Choroid plexus epithelial cell (primary cell): ENCODE measurements at places on chromosomes 3 and 15.
A peak's percentile ranks its signal among the peaks of the same experiment; 100 is the strongest.

GRCh38 chr3:4983739-4984510 lies 4.7 kb downstream of the BHLHE40 start:
- peak; percentile 88 for DNase-seq

DNA sequence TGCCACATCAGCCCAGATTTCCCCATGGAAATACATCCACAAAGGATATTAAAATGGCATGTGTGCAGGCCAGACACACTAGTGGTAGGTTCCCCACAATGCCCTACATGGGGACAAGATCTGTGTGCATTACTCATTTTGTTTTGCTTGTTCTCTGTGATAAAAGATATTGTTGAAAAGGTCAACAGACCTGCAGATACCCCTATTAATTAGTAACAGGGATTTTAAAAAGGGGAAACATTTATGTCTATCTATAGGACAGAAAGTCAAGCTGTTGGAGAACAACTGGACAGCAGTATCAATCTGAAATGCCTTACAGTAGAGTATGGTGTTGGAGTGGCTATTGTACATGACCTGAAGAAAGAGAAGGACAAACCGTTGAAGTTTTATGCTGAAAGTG lies 596.0 kb upstream of the GRM7 start:
- no peak for DNase-seq

DNA sequence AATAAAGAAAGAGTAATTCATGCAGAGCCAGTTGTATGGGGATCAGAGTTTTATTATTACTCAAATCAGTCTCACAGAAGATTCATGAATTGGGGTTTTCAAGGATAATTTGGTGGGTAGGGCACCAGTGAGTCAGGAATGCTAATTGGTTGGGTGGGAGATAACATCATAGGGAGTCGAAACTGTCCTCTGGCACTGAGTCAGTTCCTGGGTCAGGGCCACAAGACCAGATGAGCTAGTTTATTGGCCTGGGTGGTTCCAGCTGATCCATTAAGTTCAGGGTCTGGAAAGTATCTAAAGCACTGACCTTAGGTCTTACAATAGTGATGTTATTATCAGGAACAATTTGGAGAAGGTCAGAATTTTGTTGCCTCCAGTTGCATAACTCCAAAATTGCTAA lies 998.6 kb upstream of the EPHA6 start:
- DNase-seq: no peak

GRCh38 chr3:174046311-174046710 lies 648.8 kb downstream of the NLGN1 start:
- DNase-seq: no peak

- peak; percentile 2 for DNase-seq
Measured at GRCh38 chr15:32042269-32042972, 12.1 kb downstream of the CHRNA7 start.

GRCh38 chr15:37249249-37249648 lies 148.9 kb upstream of the MEIS2 start:
- DNase-seq: no peak

GRCh38 chr15:91007266-91007665 lies 12.9 kb upstream of the PRC1 start:
- DNase-seq: no peak

GRCh38 chr3:52495777-52496602 lies 852 bp downstream of the STAB1 start:
- DNase-seq: peak; percentile 58

- DNase-seq: no peak
Measured at GRCh38 chr3:34157491-34157890, 359.1 kb downstream of the PDCD6IP start.

GRCh38 chr3:65020281-65021160 lies 332.7 kb upstream of the ADAMTS9 start:
- peak; percentile 18 for DNase-seq

- peak; percentile 88 for DNase-seq
Measured at GRCh38 chr3:127803619-127804018, 18.7 kb downstream of the MGLL start.

DNA sequence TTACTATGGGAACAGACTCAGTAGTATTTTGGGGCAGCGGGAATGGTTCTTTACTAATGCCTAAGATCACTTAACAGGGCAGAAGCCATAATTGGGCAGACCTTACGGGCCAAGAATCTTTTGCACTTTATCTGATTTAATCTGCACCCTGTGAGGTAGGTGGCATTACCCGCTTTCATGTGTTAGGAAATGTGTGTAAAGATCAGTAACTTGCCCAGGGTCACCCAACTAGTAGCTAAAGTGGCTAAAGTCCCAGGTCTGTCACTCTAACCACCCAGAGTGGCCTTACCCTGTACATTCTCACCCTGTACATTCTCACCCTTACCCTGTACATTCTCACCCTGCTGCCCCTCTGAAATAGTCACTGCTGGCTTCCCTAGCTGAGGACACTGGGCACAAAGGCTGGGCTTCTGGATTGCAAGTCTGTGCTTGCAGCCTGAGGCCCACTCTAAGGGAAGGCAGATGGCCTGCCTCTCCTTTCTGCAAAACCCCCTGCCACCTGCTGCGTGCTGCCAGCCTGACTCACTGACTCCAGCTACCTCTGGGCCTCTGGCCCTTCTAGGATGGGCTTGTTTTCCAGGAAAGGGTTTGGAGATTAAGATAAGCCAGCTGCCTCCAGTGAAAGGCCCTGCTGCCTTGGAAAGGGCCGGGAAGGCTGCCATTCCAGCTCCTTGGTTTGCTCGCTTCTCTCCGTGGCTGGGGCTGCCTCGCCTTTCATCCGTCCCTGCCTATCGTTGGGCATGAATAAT lies 37.5 kb upstream of the MYZAP start:
- DNase-seq: no peak

DNA sequence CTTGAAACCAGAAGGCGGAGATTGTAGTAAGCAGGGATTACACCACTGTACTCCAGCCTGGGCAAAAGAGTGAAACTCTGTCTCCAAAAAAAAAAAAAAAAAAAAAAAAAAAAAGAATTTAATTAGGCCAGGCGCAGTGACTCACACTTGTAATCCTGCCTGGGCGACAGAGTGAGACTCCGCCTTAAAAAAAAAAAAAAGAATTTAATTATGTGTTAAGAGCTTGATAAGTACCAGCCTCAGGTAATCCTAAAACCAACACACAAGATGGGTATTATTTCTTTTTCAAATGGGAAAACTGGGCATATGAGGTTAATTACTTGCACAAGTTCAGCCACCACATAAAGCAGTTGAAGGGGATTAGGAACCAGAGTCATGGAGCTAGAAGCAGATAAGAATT lies 49.0 kb downstream of the PBRM1 start:
- DNase-seq: no peak

DNA sequence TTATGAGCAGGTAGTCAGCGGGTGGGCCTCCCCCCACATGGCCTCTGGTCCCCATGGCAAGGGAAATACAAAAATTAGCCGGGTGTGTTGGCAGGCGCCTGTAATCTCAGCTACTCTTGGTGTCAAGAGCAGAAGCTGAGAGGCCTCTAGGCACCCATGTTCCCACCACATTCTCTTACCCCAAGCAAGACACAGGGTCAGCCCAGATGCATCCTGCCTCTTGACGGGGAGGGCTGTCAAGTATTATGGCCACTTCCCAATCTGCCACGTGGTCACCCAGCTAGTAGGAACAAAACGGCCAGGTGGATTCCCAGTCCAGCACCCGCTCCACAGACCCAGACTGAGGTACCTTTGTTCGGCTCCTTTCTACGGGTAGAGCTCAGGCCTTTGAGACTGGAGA lies 16.2 kb upstream of the SLC6A6 start:
- no peak for DNase-seq

DNA sequence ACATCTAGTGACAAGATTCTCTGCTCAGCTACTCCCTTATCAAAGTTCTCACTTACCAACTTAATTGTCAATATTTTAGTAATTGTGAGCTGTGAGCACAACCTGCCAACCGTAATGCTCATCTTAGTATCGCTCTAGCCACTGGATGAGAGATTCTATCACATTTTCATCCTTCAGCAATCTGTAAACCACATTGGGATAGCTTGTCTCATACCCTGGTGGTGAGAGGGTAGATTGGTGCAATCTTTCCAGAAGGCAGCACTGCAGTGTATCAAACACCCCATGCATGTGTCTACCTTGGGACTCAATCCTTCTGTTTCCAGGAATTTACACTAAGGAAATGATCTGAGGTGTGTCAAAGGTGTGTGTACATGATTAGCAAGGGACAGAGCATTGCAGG lies 18.9 kb upstream of the ATP8B4 start:
- no peak for DNase-seq

DNA sequence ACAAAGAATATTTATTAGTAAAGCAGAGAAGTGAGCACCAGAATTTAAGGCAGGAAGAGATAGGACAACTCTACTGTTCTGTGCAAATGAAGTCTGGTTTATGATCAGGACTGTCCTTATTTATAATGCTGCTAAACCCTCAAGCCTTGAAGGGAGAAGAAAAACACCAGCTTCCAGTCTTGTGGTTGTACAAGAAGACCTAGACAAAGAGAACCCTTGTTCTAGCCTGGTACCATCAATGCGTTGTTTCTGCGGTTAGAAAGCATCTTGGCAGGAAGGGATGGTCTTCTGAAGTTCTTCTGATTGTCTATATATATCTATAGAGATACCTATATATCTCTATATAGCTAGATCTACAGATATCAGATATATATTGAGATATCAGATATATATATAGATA lies 33.8 kb downstream of the PDCD10 start:
- no peak for DNase-seq

GRCh38 chr3:55332176-55332575 lies 154.9 kb downstream of the WNT5A start:
- no peak for DNase-seq

- peak; percentile 83 for DNase-seq
Measured at GRCh38 chr3:79018671-79019136, 749.1 kb downstream of the ROBO1 start.

GRCh38 chr3:157110761-157111278 lies 49.1 kb downstream of the CCNL1 start:
- no peak for DNase-seq

DNA sequence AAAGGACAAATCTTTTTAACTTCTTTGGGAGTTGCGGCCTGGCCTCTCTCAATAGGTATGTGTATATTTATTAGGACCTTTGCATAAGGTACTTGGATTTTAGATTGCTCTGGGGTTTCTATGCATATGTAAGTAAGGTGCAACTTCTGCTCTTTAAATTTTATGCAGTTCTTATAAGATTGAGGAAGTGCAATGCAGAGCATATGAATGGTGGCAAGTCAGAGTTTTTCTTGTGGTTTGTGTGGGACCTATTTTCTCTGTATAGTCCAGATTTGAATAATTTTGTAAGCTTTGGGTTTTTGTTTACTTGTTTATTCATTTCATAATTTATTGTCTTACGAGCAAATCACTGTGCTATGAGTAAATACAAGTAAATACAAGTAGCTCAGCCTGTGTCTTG lies 101.5 kb downstream of the ATG7 start:
- no peak for DNase-seq

- DNase-seq: peak; percentile 13
Measured at GRCh38 chr3:81958972-81959640, 197.7 kb upstream of the GBE1 start.

GRCh38 chr3:100089812-100090668 lies 24.3 kb downstream of the FILIP1L start:
- peak; percentile 81 for DNase-seq

DNA sequence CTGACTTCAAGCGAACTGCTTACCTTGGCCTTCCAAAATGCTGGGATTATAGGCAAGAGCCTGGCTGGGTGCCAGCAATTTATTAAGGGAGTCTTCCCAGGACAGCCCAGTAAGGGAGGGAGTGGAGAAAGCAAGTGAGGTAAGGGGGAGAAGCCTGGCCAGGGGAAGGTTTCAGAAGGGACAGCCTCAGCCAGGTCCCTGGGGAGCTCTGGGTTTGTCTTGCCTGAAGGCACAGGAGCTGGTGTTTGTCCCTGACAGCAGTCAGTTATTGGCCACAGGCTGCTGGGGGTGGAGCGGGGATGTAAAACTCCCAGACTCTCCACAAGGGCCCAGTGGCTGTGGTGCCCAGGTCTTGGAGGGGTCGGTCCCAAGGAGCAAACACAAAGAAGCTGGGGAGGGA lies 33.0 kb upstream of the CDCP1 start:
- DNase-seq: no peak

DNA sequence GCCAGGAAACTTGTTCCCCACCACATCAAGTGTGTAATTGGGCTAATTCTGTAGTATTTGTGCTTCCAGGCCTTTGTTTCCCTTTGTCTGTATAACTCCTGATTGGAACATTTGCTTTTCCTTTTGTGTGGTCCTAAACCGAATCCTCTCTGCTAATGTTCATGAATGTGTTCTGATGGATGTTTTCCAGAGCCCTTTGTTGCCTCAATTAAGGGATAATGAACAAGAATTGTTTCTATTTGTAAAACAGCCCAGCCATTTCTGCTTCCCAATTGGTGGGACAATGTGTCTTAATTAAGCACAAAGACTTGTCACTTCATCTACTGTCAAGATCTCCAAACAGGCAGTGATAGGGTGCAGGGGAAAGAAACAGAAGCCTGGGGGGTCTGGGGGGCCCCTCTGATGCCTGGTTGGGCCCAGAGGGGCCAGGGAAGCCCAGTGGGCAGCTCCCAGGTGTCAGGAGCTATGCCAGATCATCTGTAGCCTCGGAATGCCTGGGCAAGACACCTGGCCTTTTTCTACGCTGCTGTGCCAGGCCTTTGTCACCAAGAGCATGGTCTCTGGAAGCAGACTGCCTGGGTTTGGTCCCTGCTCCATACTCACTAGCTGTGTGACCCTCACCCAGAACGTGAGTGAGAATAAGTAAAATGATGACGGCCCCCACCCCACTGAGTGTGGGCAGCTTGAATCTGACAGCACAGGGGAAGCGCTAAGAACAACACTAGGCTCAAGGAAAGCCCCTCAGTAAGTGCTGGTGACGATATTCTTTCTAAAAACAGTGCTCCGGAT lies 116.6 kb upstream of the PRR20G start:
- DNase-seq: no peak

GRCh38 chr3:160980740-160981139 lies 124.4 kb downstream of the B3GALNT1 start:
- no peak for DNase-seq

- peak; percentile 84 for DNase-seq
Measured at GRCh38 chr3:13091898-13092611, 18.8 kb upstream of the IQSEC1 start.

- DNase-seq: no peak
Measured at GRCh38 chr15:64562003-64562640, 101.7 kb downstream of the ZNF609 start.

- no peak for DNase-seq
Measured at GRCh38 chr3:158084651-158085050, 21.6 kb downstream of the SHOX2 start.

GRCh38 chr3:8239718-8240695 lies 261.6 kb upstream of the LMCD1 start:
- DNase-seq: peak; percentile 78

GRCh38 chr3:46470831-46471230 lies 6.1 kb upstream of the LTF start:
- no peak for DNase-seq

- no peak for DNase-seq
Measured at GRCh38 chr15:68241088-68241935, 11.8 kb upstream of the CLN6 start.

DNA sequence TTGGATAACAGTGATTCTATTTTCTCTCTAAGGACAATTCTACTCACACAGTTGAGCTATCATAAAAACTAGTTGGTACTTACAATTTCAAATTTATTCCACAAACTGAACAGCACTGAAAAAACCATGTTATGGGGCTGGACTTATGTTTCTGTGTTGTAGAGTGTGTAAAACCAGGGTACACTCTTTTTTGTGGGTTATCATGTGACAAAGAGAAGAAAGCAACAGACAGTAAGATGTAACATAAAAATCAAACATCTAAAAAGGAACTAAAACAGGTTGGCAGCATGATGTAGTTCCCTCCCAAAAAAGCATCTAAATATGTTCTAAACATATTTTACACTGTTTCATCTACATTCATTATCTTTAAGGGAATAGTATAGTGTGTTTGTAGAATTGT lies 757.9 kb downstream of the ROBO1 start:
- DNase-seq: no peak
